ENCODE measurements at places on chromosomes 3 and 15.

DNA sequence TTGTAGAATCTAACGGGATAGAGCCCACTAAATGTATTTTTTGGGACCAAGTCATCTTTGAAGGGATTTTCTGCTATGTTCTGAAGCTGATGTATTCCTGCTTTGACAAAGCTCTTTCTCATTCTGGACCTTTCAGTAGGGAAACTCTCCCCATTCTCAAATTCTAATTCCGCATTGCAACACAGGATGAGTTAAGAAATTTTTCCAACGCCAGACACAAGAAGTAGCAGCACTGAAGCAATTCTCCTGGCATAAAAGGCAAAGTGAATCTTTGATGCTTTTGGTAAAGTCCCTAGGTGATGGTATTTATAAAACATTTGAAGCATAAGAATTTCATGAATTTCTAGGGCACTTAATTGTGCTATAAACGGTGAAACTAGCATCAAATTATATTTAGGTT lies 76.8 kb downstream of the ZPLD1 start:
- no peak for DNase-seq

DNA sequence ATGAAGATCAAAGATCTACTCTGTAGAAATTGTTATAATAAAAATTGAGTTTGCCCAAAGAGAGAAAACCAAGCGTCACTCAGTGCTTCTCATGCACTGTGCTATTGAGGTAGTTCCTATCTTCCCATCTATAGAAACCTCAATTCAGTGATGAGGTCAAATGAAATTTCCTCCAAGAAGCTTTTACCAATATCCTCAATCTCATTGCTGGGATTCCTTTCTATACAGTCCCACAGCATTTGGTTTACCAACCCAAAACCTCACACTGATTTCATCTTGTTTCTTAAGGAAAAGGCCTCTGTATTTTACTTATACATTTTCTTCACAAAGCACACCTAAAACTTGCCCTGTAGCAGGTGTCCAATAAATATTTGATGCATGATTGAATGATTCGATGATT lies 147.2 kb downstream of the ALCAM start:
- DNase-seq = no peak

- no peak for DNase-seq
Measured at GRCh38 chr3:122251428-122251827, 68.0 kb downstream of the CASR start.

DNA sequence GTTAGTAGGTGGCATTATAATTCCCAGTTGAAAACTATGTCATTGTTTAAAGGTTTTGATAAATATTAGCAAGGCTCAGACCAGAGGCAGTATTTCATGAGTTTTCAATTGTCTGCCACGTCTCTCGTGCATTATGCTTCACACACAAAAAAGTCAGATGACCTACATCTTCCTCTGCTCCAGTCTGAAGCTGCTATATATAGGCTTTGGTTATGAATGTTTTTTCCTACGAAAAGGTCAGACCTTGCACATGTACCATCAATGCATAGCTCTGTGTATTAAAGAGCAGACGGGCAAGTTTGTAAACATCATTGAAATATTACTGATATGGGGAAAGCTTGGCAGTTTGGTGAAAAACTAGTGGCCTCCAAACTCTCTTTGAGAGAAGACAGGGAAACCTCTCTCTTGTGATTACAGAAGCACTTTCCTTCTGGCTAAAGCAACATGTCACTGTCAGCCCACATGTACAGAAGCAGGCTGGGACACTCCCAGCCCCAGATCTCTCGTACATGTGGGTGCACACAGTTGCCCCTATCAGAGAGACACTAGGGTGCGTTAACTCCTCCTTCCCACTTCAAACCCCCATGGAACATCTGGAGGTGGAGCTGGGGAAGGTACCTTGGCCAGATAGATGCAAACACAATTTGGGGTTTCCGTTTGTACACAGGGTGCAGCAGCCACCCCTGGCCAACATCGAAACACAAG lies 184.0 kb upstream of the BCL6 start:
- peak; percentile 45 for DNase-seq

- DNase-seq = no peak
Measured at GRCh38 chr15:80462836-80463512, 58.8 kb downstream of the ARNT2 start.

All from activated T-cell treated with anti-CD3 and anti-CD28 coated beads, Interleukin-2, amount 50 U/mL, for 48 hours (primary cell).